NCI-H774 (cell line): ENCODE measurements at places on chromosomes 2 and 18.
A peak's percentile ranks its signal among the peaks of the same experiment; 100 is the strongest.

DNA sequence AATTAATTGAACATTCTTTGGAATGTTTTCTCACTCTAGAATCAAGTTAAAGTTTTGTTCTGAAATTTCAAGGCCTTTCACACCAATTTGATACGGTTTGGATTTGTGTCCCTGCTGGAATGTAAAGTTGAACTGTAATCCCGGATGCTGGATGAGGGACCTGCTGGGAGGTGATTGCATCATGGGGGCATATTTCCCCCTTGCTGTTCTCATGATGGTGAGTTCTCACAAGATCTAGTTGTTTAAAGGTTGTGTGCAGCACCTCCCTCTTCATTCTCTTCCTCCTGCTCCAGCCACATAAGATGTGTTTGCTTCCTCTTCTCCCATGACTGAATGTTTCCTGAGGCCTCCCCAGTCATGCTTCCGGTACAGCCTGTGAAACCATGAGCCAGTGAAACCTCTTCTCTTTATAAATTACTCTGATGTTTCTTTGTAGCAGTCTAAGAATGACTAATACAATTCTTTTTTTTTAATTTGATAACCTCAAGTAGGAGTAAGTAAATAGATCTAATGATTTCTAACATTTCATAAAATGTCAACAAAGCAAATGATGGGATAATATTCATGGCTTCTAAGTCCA lies 144.2 kb upstream of the CDH7 start:
- no peak for DNase-seq

GRCh38 chr18:53991805-53992204 lies 232.7 kb downstream of the MBD2 start:
- DNase-seq: no peak

GRCh38 chr2:53863538-53864227 lies 3.9 kb upstream of the GPR75 start:
- DNase-seq: no peak

DNA sequence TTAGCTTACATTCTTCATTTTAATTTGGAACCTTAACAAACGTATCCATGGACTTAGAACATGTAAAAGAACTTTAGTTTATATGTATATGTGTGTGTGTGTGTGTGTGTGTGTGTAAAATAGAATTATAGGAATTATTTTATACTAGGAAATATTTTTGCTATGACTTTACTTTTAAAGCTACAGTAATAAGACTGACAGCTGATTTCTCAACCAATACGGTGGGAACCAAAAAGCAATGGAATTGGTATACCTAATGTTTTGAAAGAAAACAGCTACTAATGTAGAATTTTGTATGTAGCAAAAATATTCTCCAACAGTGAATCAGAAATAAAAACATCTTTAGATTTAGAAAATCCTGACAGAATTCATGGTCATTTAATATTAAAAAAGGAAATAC lies 146.5 kb upstream of the ARL4C start:
- no peak for DNase-seq

DNA sequence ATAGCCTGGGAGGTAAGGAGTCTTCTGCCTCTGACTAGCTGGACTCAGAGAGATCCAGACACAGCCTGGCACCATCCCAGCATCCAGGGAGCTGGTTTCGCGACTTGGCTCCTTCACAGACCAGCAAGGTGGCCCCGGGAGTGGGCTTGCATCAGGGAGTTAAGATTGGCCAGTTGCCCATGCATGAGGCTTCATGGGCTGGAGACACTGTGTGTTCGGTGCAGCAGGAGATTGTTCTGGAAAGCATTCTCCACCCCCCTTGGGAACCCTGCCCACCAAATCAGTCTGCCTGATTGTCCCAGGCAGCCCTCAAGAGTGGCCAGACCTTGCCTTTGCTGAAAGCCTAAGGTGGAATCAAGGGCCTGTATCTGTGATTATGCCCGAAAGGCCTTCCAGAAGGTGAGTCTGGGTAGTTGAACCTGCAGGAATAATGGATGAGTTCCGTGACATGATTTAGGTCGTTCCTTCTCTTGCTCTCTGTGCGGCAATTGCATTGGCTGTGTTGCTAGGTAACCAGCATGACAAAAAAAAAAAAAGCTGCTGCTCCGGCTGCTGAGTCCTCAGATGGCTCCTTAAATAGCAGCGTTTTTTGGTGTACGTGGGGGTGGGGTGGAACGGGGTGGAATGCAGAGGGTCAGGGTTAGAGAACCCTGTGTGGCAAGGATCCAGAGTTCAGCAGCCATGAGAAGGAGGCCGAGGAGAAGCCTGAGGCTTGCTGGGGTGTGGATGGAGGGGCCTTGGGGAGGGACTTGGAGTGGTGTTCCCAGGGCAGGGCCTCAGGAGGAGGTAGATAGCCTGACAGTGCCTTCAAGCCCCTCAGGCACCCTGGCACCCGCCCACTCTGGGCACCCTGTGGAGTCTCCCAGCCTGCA lies 93.0 kb upstream of the MCFD2 start:
- DNase-seq: peak; percentile 13
